ENCODE measurements at places on chromosomes 7 and 10.

GRCh38 chr10:28823501-28824075 is 146.3 kb downstream of the BAMBI start:
- DNase-seq: no peak

- DNase-seq: no peak
These were observed 144.1 kb upstream of the NRG3 start for GRCh38 chr10:81730891-81731290.

GRCh38 chr7:8338206-8338605 is 76.2 kb upstream of the ICA1 start:
- DNase-seq: no peak

DNA sequence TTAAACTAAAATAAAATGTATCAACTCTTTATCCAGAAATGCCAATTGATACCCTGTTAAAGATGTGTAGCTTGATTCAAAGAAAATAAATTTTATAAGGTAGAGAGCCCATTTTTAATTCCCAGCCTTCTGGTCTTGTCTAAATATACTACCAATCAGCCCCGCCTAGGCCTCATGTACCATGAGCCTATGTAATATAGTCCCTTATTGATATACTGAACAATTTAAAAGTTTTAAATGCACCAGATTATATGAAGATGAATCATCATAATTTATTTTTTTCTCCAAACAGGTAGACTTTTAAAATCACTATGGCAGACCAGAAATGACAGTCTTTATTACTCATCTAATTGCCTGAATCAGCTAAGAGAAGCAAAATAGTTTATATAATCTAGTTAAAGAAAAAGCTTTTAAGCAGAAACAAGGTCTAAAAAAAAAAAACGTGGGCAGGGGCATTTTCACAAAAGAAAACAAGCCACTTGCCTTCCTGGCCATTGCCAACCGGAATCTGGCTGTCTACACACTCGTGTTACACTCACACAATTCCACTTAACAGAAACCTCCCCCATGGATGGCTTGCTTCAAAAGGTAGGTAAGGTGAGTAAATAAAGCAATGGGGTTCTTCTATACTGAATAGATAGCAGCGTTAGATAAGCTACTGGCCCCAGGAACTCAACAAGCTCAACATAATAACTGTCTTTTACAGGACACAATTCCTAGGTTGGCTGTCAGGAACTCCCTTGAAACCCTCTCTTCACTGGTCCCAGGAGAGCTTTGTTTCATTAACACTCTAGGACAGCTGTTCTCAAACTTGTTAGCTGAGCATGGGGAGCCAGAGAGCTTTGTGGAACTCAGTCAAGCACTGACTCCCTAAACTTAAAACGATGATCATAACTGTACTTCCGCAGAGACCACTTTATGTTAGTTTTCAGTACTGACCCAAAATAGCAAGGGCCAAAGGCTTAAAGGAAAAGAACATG is 37.2 kb downstream of the RAPGEF5 start:
- DNase-seq: no peak

- no peak for DNase-seq
These were observed 17.6 kb downstream of the UNC5B start for GRCh38 chr10:71229726-71230655.

DNA sequence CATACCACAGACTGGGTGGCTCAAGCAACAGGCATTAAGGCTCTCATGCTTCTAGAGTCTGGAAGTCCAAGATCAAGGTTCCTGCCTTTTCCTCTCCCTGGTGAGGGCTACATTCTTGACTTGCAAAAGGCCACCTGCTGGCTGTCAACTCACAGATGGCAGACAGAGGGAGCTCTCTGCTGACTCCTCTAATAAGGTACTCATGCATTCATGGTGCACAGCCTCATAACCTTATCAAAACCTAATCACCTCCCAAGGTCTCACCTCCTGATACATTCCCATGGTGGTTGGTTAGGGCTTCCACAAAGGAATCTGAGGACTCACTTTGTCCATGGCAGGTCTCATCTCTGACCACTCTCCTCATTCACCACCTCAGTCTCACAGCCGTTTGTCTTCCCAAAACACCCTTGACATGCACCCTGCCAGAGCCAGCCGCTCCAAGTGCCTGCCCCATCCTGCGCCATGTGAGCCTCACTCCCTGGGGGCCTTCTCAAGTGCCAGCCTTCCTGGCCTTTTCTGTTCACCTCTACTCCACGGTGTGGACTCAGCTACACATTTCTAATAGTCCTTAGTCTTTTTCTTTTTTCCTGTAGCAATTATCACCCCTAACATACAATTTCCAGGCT is 400.3 kb upstream of the ADARB2 start:
- DNase-seq: no peak

GRCh38 chr7:113790025-113790424 is 128.8 kb downstream of the PPP1R3A start:
- no peak for DNase-seq

GRCh38 chr7:158973941-158974785 is 117.8 kb downstream of the DYNC2I1 start:
- no peak for DNase-seq

DNA sequence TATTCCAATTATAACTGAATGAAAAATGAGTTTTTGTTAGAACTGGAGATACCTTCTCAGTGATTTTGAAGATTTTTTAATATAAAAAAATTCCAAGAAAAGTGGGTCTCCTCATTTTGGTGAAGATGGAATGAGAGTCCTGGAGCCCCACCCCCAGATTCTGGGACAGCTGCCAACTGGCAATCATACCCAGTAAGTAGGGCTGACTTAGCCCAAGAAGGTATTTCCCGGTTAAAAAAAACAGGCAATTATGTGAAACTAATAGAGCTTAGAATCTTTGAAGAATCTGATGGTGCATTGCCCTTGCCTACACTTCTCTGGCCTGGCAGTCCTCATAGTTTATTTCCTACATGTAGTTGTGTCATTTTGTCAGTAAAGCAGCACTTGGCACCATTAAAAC is 52.8 kb upstream of the VWDE start:
- no peak for DNase-seq

- DNase-seq: peak; percentile 30
These were observed 43.2 kb downstream of the HTRA1 start for GRCh38 chr10:122504610-122504950.

- DNase-seq: no peak
These were observed 167.4 kb downstream of the PTPN20 start for GRCh38 chr10:47078393-47079203.
